ENCODE measurements at places on chromosomes 2 and 18. TPM values are rescaled to one million over a fixed set of nuclear protein-coding genes. Genes with fewer than 3 reads are reported as not detected.

C18orf63 gene
- not detected for total RNA-seq

MOCOS gene
- 0.47 TPM for total RNA-seq

POTEC gene
- not detected for total RNA-seq

IL36G gene
- not detected for total RNA-seq

COPS9 gene
- total RNA-seq, result 66.3 TPM

DNA sequence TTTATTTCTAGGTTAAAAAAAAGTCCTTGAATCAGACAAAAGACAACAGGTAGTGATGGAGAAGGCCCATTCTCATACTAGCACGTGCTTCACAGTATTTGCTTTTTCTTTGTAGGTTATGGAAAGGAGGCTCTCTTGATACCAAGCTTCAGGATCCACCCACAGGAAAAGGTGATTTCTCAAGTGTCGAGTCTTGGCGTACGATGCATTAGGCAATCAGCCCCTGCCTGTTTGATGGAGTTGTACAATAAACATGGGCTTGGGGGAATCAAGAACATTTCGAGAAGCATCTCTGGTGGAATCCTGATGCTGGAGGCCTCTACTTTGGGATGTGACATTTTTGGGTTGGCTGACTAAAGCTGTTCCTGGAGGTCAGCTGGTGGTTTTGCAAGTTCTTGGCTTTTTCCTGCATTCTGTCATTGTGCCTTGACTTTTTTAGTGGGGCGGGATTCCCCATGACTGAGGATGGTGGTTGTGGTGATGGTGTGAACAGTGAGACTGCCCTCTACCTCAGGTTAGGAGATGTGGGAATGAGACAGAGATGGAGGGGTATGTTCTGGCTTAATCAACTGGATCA is 231.5 kb upstream of the SPRED2 start:
- H3K27ac ChIP-seq, result no peak overlapping the region
- no peak overlapping the region for H3K4me3 ChIP-seq
- H3K36me3 ChIP-seq, result no peaks in the 10 kb centered on the region
- H3K4me1 ChIP-seq, result no peaks in the 10 kb centered on the region
- DNase-seq, result no peak

DNA sequence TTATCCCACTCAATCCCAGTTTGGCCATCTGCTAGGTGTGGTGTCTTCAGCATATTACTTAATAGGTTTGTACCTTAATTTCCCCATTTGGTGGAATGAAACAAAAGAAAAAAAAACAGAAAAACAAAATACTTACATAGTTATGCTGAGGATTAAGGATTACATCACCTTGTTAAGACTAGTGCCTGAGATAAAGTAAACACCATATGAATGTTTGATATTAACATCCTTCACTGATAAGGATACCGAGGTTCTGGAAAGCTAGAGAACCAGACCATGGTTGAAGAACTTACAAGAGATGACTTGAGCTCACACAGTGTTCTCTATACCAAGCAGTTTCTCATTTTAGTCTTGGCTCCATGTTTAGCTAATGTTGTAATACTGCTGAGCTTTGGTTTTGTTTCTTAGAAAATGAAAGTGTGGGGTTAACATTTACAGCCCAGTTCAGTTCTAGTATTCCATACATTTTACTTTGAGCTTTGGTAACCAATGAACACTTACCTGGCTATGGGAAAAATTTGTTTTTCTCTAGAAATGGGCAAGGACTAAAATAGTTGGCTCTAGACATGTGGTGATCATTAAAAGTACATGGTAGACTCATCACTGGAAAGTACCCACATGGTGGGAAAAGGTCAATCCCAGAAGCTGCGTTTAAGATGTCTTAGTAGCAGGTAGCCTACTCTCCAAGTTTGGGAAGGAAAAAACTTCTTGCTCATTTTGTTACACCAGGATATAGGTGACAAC is 5.8 kb upstream of the GPD2 start:
- H3K4me1 ChIP-seq, result no peaks in the 10 kb centered on the region
- no peak overlapping the region for H3K27ac ChIP-seq
- H3K4me3 ChIP-seq, result no peak overlapping the region

GRCh38 chr18:58639751-58640427 is 11.0 kb upstream of the ALPK2 start:
- H3K36me3 ChIP-seq, result no peaks in the 10 kb centered on the region
- H3K27me3 ChIP-seq, result no peaks in the 10 kb centered on the region
- H3K4me3 ChIP-seq, result no peak overlapping the region
- DNase-seq, result no peak
- no peak overlapping the region for H3K27ac ChIP-seq

- no peaks in the 10 kb centered on the region for H3K4me1 ChIP-seq
- H3K27ac ChIP-seq, result no peak overlapping the region
- no peak for DNase-seq
- H3K27me3 ChIP-seq, result no peaks in the 10 kb centered on the region
- H3K36me3 ChIP-seq, result no peaks in the 10 kb centered on the region
Observed at GRCh38 chr2:96396602-96397001, 61.0 kb downstream of the NCAPH start.

DNA sequence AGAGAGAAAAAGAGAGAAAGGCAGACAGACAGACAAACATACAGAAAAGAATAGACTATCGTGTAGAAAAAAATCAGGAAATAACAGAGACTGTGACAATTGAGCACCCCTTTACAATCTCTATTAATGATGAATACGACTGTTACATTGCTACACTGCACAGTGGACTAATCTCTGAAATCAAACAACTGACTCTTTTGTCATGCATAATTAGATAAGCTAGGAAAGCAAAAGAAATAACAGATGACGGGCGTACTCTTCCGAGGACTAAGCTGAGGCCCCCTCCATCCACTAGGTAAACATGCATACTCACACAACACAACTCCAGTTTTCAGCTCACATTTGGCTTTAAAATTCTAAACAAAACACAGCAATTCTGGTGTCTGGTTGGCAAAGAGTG is 267.0 kb downstream of the NOL4 start:
- no peak for DNase-seq
- no peaks in the 10 kb centered on the region for H3K27me3 ChIP-seq
- no peaks in the 10 kb centered on the region for H3K4me1 ChIP-seq
- no peak overlapping the region for H3K4me3 ChIP-seq
- no peak overlapping the region for H3K27ac ChIP-seq
- no peaks in the 10 kb centered on the region for H3K36me3 ChIP-seq

GRCh38 chr18:55420665-55421307 is 167.2 kb downstream of the TCF4 start:
- H3K36me3 ChIP-seq, result no peaks in the 10 kb centered on the region
- H3K27me3 ChIP-seq, result no peaks in the 10 kb centered on the region
- no peak overlapping the region for H3K4me3 ChIP-seq
- H3K4me1 ChIP-seq, result no peaks in the 10 kb centered on the region

GRCh38 chr18:65749841-65750240 is 971 bp upstream of the CDH7 start:
- H3K36me3 ChIP-seq, result no peaks in the 10 kb centered on the region
- no peak for DNase-seq
- H3K4me1 ChIP-seq, result no peaks in the 10 kb centered on the region
- no peak overlapping the region for H3K4me3 ChIP-seq
- no peak overlapping the region for H3K27ac ChIP-seq
- peaks cover 7% of the 10 kb centered on the region for H3K27me3 ChIP-seq

GRCh38 chr2:62408241-62408677 is 97.7 kb downstream of the TMEM17 start:
- H3K27me3 ChIP-seq, result no peaks in the 10 kb centered on the region
- H3K4me1 ChIP-seq, result peaks cover 9% of the 10 kb centered on the region
- H3K4me3 ChIP-seq, result no peak overlapping the region
- no peak overlapping the region for H3K27ac ChIP-seq

DNA sequence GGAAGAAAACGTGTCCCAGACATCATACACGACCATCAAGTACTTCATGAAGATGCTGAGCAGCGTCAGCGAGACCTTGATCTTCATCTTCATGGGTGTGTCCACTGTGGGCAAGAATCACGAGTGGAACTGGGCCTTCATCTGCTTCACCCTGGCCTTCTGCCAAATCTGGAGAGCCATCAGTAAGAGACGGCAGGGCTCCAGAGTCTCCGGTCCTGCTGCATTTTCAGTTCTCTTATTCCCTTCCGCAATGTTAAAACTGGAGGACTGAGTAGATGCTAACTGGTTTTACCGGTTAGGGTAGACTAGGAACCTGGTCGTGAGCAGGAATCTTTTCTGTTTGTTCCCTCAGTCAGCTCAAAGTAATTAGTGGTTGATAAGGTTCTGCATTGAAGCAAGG is 32.3 kb downstream of the SLC9A4 start:
- DNase-seq, result no peak
- no peaks in the 10 kb centered on the region for H3K4me1 ChIP-seq
- no peaks in the 10 kb centered on the region for H3K36me3 ChIP-seq
- no peak overlapping the region for H3K27ac ChIP-seq
- no peak overlapping the region for H3K4me3 ChIP-seq
- no peaks in the 10 kb centered on the region for H3K27me3 ChIP-seq

DNA sequence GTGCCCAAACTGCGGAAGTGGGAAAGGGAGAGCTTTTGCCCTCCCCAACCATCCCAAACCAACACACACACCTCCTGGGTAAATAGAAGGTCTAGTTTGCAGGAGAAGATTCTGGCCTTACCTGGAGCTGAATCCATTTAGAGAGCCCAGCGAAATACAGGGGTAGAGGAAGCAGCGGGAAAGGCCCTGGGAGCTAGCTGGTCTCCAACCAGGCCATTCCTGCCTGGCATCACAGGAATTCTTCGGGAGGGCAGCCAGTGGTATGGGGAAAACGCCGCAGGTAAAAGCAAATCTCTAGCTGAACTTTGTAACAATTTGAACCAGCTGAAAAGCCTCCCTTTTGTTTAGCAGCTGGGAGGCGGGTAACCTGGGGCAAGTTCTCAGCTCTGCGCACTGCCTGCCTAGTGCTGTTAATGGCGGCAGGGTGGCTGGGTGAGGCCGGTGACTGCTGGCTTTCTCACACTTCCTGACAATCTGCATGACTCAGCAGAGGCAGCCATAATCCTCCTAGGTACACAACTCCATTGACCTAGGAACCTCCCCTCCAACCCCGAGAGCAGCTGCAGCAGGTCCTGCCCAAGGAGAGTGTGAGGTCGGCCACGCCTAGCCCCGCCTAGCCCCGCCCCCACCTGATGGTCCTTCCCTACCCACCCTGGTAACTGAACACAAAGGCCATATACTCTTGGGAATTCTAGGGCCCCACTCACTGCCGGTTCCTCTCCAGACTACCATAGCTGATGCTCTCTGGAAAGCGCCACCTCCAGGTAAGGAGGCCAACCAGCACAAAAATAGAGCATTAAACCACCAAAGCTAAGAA is 483.8 kb upstream of the REG3G start:
- H3K4me3 ChIP-seq, result no peak overlapping the region
- H3K27me3 ChIP-seq, result no peaks in the 10 kb centered on the region
- no peaks in the 10 kb centered on the region for H3K36me3 ChIP-seq
- no peaks in the 10 kb centered on the region for H3K4me1 ChIP-seq

GRCh38 chr2:147520817-147521216 is 324.0 kb upstream of the ACVR2A start:
- H3K36me3 ChIP-seq, result no peaks in the 10 kb centered on the region
- H3K27ac ChIP-seq, result no peak overlapping the region
- peaks cover 2% of the 10 kb centered on the region for H3K4me1 ChIP-seq
- H3K27me3 ChIP-seq, result no peaks in the 10 kb centered on the region
- no peak overlapping the region for H3K4me3 ChIP-seq

DNA sequence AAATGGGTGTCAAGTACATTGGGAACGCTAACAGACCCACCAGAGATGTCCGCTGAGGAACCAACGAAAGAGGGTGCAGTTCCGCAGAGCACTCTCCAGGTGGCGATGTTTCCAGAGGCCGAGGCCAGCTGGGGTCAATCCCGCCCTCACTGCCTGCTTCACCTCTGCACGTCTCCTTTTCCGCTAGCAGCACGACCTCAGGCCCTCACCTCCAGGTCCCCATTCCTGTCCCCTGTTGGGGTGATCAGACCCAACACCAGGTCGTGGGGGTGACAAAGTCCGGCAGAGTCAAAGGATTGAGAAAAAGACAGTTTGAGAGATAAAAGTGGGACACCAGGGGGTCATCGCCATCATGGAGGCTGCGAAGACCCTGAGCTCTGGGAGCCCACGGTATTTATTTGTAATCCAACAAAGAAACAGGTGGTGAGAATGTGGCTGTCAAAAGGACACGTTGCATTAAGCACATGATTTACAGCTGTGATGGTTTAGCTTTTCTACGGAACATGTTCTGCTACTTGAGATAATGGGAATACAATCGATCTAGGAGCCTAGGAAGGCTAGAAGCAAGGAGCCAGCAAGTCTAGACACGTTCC is 27.3 kb downstream of the ZAP70 start:
- peak overlapping the region; percentile 5 for H3K27ac ChIP-seq
- no peaks in the 10 kb centered on the region for H3K27me3 ChIP-seq
- peaks cover 6% of the 10 kb centered on the region for H3K4me1 ChIP-seq
- no peak for DNase-seq

- H3K27me3 ChIP-seq, result no peaks in the 10 kb centered on the region
- no peak for DNase-seq
Observed at GRCh38 chr2:177883177-177883576, 189.4 kb downstream of the PDE11A start.

- DNase-seq, result no peak
- H3K4me3 ChIP-seq, result no peak overlapping the region
- H3K36me3 ChIP-seq, result no peaks in the 10 kb centered on the region
- no peaks in the 10 kb centered on the region for H3K27me3 ChIP-seq
Observed at GRCh38 chr2:51071191-51071590, 39.3 kb upstream of the NRXN1 start.

DNA sequence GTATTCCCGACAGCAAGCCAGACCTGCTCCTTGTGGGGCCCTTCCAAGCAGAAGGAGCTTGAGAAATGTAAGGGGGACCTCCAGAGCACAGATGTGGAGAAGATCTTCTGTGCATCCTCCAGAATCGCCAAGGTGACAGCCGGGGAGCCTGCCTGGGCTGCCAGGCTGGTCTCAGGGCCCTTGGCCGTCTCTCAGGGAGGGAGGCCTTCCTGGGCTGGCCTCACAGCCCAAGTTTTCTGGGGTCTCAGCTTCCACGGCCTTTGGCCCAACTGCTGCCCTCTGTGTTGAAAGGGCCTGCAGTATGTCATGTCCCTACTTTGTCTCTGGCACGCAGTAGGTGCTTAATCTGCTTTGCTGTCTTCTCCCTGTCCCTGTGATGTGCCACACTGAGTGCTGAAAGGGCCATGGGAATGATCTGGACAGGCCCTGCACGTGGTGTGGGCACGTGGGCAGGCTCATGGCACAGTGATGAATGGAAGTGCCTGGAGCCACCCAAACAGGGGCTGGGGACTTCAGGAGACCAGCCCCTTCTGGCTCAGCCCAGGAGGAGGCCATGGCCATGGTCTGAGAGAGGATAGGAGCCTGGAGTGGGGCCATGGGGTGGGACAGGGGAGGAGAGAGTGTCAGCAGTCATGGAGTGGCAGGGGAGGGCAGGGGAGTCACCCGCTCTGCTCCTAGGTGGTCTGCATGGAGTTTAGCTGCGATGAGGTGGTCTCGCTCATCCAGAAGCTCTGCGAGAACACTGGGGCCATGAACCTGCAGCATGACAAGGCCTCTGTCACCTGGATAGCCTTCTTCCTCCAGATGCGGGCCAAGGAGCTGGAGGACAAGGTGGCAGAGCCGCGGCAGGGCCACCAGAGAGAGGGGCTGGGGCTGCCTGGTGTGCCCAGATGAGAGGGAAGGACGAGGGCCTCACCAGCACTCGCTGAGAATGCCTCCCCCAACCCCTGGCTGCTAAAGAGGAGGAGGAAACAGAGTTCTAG is 35.4 kb downstream of the HJURP start:
- H3K27ac ChIP-seq, result no peak overlapping the region
- no peak for DNase-seq
- H3K36me3 ChIP-seq, result no peaks in the 10 kb centered on the region

All from T-cell (primary cell).